Activated T-cell treated with anti-CD3 and anti-CD28 coated beads, Interleukin-2, amount 50 U/mL, for 24 hours (primary cell): ENCODE measurements at places on chromosomes 3 and 15.

GRCh38 chr3:188253800-188254452 is 100.0 kb downstream of the LPP start:
- DNase-seq = no peak

DNA sequence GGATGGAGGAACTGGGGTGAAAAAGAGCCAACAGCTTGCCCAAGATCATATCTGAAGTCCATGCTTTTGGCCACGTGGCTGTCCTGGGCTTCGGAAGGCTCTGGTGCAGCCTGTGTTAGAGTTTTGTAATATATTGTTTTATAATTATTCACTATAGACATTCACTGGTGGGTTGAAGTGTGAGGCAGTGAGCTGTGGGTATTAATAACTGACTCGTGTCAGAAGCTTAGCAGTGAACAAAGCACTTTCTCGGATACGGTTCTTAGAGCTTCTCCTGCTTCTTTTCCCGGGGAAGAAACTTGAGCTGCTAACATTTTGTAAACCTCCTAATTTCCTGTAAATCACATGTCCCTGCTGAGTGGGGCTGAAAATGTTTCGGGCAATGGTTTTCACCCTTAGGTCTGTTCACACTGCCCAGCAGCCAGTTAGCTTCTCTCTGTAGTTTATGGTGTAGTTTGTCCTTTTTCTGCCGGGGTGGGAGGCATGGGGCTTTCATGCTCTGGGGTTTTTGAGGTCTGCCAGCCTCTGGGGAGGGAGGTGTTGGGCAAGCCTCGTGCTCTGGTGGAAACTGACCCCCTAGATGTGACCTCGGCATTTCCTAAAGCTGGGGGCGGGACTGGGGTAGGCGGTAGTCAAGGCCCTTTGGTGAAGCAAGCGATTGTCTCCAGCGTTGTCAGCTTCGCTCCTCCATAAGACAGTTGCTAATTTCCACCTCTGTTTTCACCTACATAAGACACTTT is 1.7 kb downstream of the MRAS start:
- DNase-seq = no peak

- DNase-seq = no peak
Observed at GRCh38 chr3:24674261-24674660, 179.6 kb upstream of the THRB start.

DNA sequence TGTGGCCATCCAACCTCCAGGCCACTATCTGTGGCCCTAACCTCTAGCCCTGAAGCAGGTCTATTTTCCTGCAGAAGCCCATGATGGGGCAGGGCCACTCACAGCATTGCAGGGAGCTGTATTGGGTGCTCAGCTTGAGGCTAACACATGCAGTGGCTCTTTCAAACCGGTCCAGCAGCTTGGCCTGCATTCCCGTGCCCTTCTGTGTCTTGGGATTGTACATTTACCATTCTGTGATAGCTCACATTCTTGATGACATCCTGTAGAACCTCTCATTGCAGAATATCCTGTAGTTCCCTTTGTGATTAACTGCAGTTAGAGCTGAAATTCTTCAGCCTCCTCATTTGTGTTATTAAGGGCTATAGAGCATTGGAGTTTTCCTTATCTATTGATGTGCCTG is 60.8 kb upstream of the ANKRD34C start:
- no peak for DNase-seq

- DNase-seq = no peak
Observed at GRCh38 chr3:81503026-81503425, 258.4 kb downstream of the GBE1 start.

GRCh38 chr15:75153087-75153486 is 48.6 kb upstream of the C15orf39 start:
- no peak for DNase-seq

DNA sequence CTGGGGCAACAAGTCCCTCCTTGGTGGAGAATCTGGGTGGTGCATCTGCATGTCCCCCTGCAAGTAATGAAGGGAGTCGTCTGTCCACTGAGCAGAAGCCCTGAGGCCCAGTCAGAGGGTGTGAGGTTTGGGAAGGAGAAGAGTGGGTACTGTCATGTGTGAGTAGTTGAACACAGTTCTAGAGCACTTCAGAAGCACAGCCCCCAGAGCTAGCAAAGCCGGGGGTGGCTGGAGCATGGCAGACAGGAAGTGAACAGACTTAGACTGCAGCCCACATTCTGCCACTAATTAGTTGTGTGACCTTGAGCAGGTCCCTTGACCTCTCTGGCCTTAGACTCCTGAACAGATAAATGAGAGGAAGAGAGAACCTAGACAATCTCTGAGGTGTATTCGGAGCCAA is 207.6 kb downstream of the UACA start:
- peak; percentile 48 for DNase-seq

GRCh38 chr3:147616998-147617619 is 207.9 kb downstream of the ZIC1 start:
- DNase-seq = no peak

DNA sequence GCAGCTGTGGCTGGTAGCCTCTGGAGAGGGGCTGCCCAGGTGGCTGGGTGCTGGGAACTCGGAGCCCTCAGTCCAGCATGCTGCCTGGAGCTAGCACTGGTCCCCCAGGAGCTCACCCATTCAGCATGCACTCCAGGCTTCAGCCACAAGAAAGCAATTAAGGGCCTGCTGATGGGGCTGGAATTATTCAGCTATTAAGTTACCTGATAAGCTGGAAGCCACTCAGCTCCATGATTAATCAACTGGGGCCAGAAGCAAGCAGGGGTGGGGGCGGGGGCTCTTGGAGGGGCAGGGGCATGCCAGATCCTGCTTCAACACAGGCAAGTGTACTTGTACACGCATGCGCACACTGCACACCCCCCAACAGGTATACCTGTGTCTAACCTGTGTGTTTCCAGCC is 22.1 kb upstream of the TMEM115 start:
- no peak for DNase-seq

- DNase-seq = no peak
Observed at GRCh38 chr3:36496684-36497633, 116.7 kb downstream of the STAC start.

GRCh38 chr3:21747966-21748555 is 2.9 kb downstream of the ZNF385D start:
- DNase-seq = no peak

GRCh38 chr3:55906896-55907295 is 419.8 kb upstream of the WNT5A start:
- no peak for DNase-seq

- DNase-seq = peak; percentile 56
Observed at GRCh38 chr3:187799942-187800641, 54.8 kb upstream of the BCL6 start.

- DNase-seq = no peak
Observed at GRCh38 chr15:99496302-99496629, 69.5 kb upstream of the MEF2A start.

DNA sequence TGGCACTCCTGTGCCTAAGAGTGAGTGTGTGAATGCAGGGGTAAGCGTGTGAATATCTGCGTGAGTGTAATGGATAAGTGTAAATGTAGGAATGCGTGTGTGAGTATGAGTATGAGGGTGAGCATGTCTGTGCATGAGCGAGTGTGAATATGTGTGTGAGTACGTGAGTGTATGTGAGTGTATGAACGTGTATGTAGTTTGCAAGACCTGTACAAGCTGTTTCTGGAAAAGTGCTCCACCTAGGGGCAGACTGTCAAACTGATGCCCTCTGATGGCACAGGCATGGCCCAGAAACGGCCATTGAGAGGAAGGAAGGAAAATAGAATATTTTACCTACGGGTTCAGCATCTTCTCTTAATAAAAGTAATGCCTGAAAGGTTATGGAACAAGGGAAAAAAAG is 24.4 kb upstream of the FRMD4B start:
- peak; percentile 73 for DNase-seq

DNA sequence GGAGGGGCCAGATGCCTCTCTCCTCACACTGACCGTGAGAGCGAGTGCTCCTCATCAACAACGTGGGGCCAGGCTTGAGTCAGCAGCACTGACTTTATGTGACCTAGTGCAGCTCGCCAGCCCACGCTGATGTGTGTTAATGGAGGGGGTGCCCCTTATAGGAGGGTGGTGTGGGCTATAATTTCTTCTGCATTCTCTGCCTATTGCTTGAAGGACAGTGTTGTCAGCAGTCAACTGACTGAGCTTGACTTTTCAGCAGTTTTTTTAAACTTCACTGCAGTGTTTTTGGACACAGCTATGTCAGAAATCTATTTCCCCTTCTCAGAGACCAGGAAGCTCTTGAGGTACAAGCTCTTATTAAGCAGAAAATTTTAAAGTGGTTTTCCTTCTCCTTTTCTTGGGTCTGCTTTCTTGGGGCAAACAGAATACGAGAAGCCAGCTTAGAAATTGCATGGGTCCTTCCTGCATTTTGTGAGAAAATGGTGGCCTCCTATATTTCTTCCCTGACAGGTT is 304.8 kb upstream of the CTDSPL start:
- DNase-seq = no peak

DNA sequence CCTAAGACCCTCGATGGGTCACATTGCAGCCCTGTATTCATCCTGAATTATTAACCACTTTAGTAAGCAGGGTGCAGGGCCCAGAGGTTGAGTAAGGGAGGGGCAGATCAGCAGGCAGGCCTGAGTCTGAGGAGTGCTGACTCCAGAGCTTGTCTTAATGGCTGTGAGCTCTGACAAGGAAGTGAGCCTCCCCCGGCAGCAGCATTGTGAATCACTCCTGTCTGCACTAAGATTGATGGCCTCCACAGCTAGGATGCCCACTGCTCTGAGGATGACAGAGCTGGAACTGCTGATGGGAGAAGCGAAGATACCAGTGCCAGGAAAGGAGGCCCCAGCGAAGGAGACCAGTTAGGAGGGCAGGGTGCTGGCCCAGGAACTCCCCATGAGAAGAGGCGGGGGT is 46.5 kb upstream of the CCDC174 start:
- DNase-seq = no peak

DNA sequence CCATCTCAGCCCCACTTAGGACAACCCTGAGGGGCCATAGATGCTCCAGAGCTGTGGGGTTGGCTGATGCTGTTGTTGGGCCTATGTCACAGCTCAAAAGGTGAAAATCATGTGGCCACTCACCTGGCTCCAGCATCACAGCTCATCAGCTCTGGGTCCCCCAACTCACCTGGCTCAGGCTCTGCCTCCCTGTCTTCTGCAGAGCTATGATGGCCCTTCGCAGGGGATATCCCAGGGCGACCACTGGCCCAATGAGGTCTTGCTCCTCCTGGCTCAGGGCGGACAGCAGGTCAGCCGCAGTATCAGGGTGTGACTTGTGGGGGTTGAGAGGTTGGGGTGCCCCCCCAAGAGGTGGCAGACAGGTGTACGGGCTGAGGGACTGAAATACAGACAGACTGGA is 15.7 kb downstream of the UBAP1L start:
- no peak for DNase-seq
